ENCODE measurements at places on chromosomes 5 and 9.

DNA sequence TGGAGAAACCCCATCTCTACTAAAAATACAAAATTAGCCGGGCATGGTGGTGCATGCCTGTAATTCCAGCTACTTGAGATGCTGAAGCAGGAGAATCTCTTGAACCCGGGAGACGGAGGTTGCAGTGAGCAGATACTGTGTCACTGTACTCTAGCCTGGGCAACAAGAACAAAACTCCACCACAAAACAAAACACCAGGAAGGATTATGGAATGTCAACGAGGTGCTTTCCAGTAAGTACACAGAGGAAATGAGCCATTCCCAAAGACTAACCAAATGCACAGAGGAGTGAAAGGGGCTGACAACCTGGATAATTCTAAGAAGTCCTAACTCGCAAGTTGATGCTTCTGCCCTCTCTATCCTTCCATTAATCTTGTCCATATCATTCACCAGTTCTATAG, 126.1 kb upstream of the RETREG1 start:
- DNase-seq = no peak

DNA sequence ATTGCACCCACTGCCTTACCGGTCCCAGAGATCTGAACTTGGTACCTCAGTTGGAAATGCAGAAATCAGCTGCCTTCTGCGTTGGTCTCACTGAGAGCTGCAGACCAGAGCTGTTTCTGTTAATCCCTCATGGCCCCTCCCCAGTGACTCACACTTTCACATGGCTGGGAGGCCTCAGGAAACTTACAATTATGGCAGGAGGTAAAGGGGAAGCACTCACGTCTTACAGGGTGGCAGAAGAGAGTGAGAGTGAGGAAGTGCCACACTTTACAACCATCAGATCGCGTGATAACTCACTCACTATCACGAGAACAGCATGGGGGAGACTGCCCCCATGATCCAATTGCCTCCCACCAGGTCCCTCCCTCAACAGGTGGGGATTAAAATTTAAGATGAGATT, 648.5 kb downstream of the MTRR start:
- no peak for DNase-seq

GRCh38 chr9:12965303-12965702, 190.5 kb downstream of the LURAP1L start:
- peak; percentile 11 for DNase-seq

- no peak for DNase-seq
Observed at GRCh38 chr9:109238125-109238524, 71.1 kb upstream of the FRRS1L start.

DNA sequence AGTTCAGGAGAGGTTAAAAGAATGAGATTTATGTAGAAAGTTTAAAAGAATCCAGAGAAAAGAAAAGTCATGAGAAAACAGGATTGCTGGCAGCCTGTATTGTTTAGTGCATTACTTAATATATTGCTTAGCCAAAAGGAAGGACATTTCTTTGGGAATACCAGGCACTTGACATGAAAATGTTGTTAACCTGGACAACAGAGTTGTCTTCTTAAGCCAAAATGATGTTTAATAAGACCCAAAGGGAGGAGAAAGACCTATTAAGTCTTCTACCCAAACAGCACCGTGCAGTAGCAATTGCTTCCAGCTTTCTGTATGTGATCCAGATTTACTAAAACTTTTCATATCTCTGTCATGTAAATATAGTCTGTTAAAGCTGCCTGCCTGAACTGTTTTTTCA, 74.0 kb upstream of the PRLR start:
- no peak for DNase-seq

DNA sequence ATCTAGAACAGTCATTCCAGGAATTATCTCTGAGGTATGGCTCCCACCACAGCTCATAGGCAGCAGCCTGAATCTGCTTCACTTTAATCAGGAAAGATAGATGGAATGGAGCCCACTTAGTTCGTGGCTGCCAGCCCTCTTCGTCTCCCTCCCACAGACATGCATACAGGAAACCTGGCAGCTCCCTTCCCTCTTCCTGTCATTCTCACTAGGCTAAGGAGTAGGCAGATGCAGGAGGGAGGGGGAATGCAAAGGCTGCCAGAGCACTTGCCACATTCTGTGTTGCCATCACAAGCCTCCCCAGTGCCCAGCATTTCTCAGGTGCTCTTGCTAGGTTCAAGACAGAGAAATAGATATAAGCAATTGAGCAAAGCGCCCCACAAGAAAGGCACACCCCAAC, 378.9 kb downstream of the ELAVL2 start:
- DNase-seq = no peak

DNA sequence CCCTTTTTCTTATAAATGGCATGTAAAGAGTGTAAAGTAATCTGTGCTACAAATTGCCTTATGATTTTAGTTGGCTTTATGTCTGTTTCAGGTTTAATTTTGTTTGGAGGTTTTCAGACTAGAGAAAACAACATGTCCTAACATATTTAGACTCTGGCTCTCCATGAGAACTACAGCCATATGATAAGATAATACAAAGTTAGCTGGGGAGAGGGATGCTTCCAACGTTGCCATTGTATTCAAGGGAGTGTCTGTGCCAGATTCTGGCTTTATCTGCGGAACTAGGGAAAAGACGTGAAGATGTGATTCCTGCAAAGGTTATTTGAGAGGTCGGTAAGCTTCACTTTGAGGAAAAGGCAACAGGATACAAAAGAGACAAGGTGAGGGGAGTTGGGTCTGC, 140.0 kb upstream of the OTULINL start:
- DNase-seq = no peak

DNA sequence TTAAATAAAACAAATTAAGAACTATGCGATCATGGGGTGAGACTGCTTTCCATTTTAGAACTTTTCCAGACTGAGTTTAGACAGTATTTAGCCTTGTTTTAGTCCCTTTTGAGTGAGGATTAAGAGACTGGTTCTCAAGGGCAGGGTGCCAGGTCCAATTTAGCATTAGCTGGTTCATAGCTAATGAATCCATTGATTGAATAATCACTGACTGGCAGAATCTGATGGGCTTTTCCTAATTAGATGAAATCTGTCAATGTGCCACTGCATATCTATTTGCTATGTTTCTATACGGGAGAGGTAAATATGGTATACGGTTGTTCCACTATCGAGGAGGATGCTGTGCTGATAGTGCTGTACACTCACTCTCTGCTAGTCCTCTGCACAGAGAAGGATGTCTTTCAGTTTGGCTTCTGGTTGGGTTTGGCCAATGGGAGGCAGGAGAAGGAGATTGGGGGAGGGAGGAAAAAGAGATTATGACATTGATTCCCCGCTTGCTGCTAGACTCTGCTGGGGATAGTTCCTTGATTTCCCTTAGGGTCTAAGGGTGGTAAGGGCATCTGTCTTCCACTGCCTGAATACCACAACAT, 496.6 kb downstream of the CTNND2 start:
- no peak for DNase-seq

DNA sequence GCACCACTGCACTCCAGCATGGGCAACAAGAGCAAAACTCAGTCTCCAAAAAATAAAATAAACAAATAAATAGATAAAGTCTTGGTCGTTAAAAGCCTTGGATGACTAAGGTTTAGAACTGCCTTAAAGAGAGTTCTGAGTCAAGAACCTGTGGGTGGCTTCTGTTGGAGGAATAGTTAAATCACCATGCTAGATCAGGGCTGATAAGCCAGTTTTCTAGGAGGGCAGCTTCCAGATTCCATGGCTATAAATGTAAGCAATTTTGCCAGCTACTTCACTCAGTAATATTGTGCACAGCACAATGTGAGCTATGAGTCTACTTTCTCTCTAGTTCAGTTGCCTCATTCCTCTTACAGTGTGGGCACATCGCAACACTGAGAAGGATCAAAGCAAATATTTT, 242.1 kb upstream of the NUDT12 start:
- no peak for DNase-seq

DNA sequence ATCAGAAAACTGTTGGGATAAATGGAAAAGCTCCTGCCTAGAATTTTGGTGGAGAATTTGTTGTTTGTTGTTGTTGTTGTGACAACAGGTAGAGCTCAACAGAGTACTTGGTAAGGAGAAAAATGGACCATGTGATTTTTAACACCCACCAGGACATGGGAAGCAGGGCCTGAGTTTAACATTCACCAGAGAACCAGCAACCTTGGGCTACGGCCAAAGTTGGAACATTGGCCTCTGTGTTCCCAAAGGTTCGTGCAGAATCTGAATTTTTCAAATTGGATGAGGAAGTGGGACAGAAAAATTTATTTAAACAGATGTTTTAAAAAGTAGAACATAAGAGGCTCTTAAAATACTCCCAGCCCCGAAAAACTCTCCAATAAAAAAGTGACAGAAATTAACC, 127.0 kb downstream of the GNA14 start:
- no peak for DNase-seq

DNA sequence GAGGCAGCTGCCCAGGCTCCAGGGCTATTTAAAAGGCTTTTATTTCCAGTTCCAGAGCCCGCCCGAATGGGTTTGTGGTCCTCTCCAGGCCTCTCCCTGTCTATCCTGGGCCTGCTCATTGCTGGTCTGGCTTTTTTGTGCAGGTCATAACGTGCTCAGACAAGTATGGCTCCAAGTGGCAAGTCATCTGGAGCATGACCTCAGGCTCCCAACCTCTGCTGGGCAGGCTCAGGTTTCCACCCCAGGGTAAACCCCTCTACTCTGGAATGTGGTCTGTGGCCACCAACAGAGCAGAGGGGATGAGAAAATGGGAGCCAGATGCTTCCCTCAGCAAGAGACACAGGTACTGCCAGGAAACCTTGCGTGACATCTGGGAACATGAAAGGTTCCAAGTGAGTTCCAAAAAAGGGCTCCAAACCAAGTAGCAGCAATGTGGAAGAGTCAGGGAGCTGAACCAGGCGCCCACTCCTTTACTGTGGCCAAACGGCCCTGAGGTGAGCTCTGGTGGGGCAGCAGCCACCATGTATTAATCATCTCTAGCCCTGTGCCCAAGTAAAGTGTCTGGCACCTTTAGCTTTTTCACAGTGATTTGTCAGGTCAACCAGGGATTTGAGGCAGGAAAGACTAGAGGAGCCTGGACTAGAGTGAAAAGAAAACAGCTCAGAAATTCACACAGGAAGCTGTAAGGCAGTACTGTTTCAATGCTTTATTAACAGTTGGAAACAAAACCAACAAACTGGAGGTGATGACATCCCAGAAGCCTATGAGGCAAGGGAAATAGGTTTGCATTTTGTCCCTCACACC, 25.7 kb downstream of the PCDHGC5 start:
- no peak for DNase-seq

- no peak for DNase-seq
Observed at GRCh38 chr9:37528652-37529471, 43.1 kb downstream of the POLR1E start.

- DNase-seq = no peak
Observed at GRCh38 chr9:14321517-14322130, 7.7 kb upstream of the NFIB start.

DNA sequence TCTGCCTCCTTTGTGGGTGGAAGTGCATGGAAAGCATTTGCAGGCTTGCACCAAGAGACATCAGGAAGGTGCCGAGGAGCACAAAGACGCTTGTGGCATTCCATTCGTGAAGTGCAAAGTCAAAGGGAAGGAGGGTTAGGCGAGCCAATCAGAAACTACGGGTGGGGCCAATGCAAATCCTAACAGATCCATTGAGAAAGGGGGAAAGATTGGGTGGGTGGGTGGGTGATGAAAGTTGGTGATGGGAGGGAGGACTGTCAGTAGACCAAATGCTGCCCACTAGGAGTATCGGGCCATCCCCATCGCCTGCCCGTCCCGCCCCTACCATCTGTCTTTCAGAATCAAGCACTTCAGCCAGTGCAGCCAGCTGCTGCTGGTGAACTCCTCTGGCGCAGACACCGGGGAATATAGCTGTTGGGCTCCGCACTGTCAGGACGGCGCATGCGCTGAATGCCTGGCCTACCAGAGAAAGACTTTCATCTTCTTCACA, 17.1 kb upstream of the ANXA6 start:
- DNase-seq = no peak

DNA sequence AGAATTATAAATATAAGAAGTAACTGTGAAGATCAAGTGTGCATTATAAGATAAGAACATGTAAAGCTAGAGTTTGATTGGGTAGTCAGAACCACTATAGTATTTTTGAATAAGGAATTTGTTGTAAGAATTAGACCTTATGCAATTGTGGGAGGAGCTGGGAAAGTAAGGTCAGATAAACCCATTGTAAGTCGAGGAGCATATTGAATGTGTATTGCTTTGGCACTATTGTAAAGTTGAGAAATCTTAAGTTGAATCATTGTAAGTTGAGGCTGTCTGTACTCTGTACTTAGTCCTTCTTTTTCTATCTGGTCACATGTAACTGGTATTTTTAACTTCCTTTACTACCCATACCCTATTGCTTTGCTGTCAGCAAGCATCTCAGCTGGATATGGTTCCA, 158.7 kb downstream of the CCDC171 start:
- DNase-seq = no peak

DNA sequence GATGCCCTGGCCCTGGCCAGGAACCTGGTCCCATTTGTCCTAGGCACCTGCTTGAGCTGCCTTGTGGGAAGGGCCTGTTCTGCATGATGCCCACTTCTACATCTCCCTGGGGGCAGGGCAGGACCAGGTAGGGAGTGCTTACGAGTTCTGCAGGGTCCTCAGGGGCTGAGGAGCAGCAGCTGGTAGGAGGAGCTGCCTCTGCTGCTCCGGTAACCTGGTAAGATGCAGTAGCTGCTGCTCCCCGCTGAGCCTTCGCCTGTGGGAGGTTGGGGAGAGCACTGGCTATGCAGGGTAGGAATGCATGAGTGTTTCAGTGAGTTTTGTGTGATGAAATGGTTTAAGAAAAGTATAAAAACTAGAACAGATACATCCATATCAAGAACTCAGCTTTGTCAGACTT, 13.6 kb downstream of the LRRC8A start:
- DNase-seq = no peak

- peak; percentile 89 for DNase-seq
Observed at GRCh38 chr9:127809540-127810377, 7.1 kb downstream of the FPGS start.

GRCh38 chr5:133943475-133943817, 25.0 kb downstream of the C5orf15 start:
- DNase-seq = no peak

- peak; percentile 69 for DNase-seq
Observed at GRCh38 chr9:29212397-29213387, 1639.4 kb upstream of the C9orf72 start.

DNA sequence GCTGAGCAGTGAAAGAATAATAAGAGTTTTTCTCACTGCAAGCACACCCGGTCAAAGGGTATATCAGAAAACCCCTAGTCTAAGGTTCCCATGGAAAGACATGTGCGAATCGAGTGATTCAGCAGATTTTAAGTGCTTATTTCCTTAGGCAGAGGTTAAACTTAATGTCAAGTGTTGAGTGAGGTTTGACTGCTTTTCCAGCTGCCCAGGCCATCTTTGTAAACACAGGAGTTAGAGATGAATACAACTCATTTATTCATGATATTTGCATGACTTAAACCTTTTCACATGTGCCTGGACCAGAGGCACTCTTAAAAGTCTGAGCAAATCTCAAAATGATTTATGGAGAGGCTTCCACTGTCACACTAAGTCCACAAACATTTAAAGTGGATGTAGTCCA, 137.8 kb upstream of the RGMB start:
- DNase-seq = no peak

- no peak for DNase-seq
Observed at GRCh38 chr9:130345897-130346385, 80.4 kb downstream of the HMCN2 start.

- no peak for DNase-seq
Observed at GRCh38 chr9:69476797-69477196, 151.8 kb downstream of the ENTREP1 start.
